WTC11 (cell line): ENCODE measurements at places on chromosomes 5 and 9. TPM values are rescaled to one million over a fixed set of nuclear protein-coding genes. Genes with fewer than 3 reads are reported as not detected.
A peak's percentile ranks its signal among the peaks of the same experiment; 100 is the strongest.

AQP3 gene
- total RNA-seq = 3.0 to 3.6 TPM (median 3.5 TPM) in 3 replicates

RALGDS gene
- 19.5 to 23.2 TPM (median 22.9 TPM) in 3 replicates for total RNA-seq

SPINK6 gene
- total RNA-seq = not detected in 3 replicates

C9orf152 gene
- 0.11 TPM in 1 of 3 replicates, not detected in the others for total RNA-seq

TDRD7 gene
- total RNA-seq = 2.3 to 2.8 TPM (median 2.5 TPM) in 3 replicates

MZB1 gene
- total RNA-seq = 0.85 to 1.8 TPM (median 1.1 TPM) in 3 replicates

SH3GL2 gene
- total RNA-seq = 4.2 to 6.5 TPM (median 5.8 TPM) in 3 replicates

PNPLA7 gene
- 1.3 to 1.6 TPM (median 1.6 TPM) in 3 replicates for total RNA-seq

DNA sequence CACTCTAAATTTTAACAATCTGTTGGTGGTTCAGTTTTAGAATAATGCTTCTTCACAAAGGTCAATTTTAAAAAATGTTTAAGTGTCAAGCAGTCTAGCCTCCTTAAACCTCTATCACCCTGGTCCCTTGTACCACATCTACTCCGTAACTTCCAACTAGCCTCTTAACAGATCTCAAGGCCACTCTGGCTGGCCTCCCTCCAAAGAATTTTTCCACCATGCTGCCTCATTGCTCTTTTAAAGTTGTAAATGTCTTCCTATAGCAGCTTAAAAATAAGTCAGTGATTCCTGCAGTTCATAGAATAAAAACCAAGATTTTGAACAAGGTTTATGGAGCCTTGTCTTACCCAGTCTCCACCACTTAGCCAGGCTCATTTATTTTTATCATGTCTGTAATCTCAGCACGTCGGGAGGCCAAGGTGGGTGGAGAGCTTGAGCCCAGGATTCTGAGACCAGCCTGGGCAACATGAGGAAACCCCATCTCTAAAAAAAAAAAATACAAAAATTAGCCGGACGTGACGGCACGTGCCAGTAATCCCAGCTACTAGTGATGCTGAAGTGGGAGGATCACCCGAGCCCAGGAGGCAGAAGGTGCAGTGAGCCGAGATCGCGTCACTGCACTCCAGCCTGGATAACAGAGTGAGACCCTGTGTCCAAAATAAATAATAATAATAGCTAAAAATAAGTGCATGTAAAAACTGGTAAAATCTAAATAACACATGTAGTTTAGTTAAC, 924.9 kb upstream of the DMAC1 start:
- no peak for DNase-seq

DNA sequence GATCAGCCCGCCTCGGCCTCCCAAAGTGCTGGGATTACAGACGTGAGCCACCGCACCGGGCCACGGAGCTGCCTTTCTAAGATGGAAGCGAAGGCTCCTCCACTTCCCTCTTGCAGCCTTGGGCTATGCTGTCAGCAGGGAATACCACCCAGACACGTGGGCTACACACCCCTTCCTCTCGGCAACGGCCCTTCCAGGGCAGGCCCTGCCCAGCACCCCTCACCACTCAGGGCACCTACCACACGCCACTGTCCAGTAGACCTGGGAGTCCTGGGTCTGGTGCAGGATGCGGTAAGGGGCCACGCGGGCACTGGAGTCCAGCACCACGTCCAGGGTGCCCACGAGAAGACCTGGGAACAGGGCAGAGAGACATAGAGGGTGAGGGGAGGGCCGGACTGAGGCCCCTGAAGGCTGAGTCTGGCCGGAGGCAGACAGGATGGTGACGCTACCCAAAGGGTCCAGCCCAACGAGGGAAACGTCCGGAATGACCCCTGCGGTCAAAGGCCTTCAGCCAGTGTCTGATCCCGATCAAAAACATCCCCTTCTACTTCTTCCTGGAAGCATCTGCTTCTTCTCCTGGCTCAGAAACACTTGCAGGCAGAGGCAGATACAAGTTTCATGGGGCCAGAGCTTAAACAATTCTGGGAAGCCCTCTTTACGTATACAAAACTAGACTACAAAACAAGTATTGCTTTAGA, 3.1 kb downstream of the TBC1D9B start:
- DNase-seq = no peak

DNA sequence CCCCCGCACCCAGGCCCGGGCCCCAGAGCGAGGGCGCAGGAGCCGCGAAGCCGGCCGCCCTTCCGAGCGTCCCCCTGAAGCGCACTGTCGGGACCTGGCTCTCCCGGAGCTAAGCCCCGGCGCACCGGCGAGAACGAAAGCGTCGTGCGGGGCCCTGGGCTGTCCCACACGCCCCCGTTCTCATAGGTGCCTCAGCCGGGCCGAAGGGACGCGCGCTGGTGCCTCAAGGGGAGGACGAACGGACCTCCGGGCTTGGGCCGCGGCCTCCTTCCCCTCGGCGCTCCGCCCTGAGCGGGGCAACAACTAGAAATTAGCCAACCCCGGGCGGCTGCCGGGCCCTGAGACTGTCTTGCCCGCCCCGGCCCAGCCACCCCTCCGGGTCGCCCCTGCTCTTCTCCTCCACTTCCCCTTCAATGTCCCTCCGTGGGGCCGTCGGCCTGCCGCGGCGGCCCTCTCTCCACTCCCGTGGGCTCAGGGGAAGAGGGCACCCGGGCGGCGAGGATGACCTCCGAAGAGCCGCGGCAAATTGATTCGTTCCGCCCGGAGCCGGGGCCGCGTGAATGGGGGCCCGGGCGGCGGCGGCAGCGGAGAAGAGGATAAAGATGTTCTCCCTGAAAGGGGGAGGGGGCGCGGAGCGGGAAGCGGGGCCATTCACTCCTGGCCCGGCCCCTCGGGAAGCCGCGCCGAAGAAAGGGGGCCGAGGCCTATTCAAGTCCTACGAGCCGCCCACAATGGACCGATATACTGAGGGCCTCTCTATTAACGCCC, 3.5 kb upstream of the PRDM12 start:
- DNase-seq = peak; percentile 58

GRCh38 chr5:149550594-149551226, 529 bp downstream of the CSNK1A1 start:
- DNase-seq = no peak

GRCh38 chr5:52469835-52470234, 317.9 kb upstream of the ITGA1 start:
- DNase-seq = peak; percentile 10

GRCh38 chr9:134592018-134592818, 49.4 kb upstream of the COL5A1 start:
- DNase-seq = no peak

GRCh38 chr9:121741228-121741918, 89.9 kb downstream of the DAB2IP start:
- no peak for DNase-seq

- DNase-seq = no peak
Observed at GRCh38 chr5:32031089-32031488, 143.0 kb downstream of the GOLPH3 start.

GRCh38 chr5:109836280-109836679, 146.6 kb downstream of the MAN2A1 start:
- DNase-seq = no peak

GRCh38 chr5:132559383-132560060, 2.7 kb downstream of the RAD50 start:
- DNase-seq = no peak

GRCh38 chr9:26426551-26427131, 466.0 kb downstream of the CAAP1 start:
- DNase-seq = peak; percentile 54

GRCh38 chr5:101605700-101606099, 690.4 kb downstream of the SLCO4C1 start:
- no peak for DNase-seq
